Adipocyte (in vitro differentiated cells): ENCODE measurements at places on chromosomes 6 and 20.

DNA sequence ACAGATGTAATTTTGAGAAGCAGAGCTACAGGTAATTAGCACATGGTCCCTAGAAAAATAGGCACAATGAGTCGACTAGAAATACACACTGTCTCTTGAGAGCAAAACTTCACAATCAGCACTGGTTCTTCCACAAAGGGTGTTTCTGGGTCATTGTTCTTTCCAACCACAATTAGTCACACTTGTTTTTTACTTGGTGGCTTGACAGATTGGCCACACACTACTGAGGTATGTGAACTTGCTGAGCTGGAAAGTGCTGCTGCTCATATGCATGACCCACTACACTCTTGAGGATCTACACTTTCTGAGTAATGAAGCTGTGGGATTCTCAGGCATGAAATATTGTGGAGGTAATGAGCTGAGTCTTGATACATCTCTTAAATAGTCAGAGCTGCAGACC, 347.7 kb downstream of the BCKDHB start:
- DNase-seq, result peak; percentile 79

GRCh38 chr20:10453241-10453640, 18.1 kb downstream of the SLX4IP start:
- no peak for DNase-seq

DNA sequence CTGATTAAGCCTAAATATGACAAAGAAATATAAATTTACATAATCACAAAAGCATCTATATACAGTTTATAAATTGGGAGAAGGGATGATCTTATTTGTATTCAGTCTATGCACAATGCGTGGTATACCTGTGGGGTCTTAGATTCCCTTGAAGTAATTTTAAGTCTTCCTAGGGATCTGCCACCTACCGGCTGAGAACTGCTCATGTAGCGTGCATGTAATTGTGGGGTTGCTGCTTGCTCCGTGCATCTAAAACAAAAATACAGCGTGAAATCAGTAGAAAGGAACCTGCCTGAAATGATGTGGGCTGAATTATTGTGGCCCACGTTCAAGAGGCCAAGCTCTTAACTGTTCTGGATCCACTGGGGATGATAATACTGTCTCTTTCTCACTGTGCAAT, 187.3 kb downstream of the MBOAT1 start:
- DNase-seq, result no peak

- peak; percentile 83 for DNase-seq
Measured at GRCh38 chr20:10863337-10864060, 189.7 kb upstream of the JAG1 start.

GRCh38 chr20:8464368-8464767, 332.3 kb downstream of the PLCB1 start:
- DNase-seq, result no peak

DNA sequence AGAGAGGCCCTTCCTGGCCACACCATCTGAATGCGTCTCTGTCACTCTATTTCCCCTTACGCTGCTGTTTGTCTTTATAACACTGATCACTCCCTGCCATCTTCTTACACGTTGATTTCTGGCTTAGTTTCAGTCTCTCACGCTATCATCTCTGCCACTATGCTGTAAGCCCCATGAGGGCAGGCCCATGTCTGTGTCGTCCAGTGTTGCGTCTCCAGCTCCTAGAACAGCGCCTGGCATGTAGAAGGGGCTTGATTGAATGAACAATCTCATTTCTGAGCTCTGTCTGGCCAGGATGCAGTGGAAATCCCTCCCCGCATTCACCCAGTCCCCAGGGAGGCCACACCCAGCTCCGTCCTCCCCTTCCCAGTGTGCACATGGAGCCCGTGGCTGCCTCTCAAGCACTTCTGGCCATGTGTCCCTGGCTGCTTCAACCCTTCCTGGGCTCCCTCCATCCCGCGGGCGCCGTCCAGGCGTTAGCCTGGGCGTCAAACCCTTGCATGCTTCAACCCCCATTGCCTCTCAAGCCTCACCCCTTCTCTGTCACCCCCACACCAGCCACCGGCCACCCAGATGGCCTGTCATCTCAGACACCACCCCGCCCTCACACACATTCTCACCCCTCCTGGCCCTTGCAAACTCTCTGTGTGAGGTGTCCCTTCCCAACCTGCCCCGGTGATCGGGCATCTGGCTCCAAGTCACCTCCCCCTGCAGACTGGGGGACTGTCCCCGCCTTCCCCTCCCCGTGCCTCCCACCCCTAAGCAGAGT, 71.1 kb downstream of the SRC start:
- no peak for DNase-seq

DNA sequence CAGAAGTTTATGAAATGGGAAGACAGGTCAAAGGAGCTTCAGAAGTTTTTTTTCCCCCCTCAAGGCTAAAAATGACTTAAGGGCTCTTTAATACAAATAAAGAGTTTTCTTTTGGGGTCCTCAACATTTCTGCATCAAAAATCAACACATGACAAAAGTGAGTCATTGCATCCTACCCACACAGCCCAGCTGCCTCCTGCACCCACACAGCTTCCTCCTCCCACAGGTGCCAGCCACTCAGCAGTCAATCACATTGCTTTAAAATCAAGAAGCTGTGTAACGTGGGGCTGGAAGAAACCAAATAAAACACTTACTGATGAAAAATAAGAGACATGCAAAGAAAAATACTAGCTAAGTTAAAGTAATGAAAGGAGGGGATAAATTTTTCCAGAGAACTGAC, 68.5 kb downstream of the MAP3K5 start:
- DNase-seq, result no peak

DNA sequence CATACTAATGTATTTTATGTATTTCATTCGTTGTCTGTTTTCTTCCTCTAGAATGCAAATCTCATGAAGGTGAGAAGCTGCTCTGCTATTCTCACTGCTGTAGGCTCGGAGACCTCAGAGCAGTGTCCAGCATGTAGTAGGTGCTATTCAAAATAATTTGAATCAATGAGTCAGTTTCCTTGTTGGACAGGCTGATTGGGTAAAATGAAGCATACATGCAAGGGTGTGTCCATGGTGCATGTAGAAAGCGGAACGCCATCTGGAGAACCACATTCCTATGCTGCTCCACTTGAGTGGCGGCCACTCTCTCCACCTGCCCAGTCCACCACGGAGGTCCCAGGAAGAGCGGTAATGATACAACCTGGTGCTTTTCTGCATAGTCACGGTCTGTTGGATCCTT, 412.1 kb downstream of the QKI start:
- DNase-seq, result no peak

- DNase-seq, result no peak
Measured at GRCh38 chr6:19713984-19714383, 123.2 kb upstream of the ID4 start.

DNA sequence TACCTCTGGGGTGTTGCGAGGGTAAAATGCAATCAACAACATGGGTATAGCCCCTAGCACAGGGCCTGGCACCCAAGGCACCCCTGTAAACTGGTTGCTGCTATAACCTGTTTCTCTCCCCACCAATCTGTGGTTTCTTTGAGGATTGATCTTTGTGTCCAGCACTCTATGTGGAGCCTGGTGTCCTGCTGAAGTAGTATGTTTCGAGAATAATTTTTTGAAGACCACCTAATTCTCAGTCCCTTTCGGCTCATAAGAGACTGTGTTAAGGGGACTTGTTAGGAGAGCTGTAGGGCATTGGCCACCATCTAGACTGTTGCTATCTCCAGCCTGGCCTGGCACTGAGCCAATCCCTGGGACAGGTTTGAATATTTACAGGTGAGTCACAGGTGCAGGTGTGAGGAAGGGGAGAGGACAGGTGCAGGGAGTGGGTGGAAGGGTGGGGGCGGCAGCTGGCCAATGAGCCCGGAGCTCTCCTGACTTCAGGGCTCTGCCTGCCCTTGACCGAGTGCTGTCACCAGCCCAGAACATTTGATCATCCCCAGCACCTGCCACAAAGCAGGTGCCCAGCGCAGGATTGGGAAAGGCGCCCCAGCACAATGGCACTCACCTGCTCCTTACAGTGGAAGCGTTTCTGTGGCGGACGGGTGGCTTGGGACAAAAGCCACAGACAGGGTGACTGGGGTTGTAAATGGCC, 8.1 kb upstream of the C20orf144 start:
- DNase-seq, result no peak

- no peak for DNase-seq
Measured at GRCh38 chr6:82890240-82890639, 175.4 kb downstream of the UBE3D start.

DNA sequence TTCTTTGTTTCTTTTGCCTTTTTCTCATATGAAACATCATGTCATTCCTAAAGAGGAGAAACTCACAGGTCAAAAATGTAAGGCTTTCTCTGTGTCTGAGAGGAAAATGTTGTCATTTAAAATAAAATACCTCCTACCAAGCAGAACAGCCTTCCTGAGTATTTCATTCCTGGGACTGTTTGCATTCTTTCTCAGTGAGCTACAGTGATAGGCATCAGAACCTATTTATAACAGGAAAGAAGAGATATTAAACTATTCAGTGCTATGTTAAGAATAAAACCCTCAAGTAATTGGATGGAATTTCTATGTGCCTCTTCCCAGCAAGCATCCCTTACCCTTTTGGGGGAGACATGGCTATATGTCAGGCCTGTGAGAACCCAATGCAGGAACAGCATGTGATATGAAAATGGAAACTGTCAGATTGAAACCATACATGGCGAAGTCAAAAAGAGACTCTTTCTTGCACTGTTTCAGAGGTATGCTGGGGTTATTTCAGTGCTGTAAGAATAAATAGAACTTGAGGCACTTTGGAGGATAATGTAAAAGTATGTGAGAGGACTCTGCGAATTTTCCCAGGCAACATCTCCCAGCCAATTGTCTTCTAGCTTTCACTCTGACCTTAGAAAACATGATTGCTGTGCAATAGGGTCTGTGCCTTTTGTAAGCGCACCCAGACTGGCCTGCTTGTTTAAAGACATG, 133.8 kb upstream of the CCN2 start:
- DNase-seq, result peak; percentile 88

DNA sequence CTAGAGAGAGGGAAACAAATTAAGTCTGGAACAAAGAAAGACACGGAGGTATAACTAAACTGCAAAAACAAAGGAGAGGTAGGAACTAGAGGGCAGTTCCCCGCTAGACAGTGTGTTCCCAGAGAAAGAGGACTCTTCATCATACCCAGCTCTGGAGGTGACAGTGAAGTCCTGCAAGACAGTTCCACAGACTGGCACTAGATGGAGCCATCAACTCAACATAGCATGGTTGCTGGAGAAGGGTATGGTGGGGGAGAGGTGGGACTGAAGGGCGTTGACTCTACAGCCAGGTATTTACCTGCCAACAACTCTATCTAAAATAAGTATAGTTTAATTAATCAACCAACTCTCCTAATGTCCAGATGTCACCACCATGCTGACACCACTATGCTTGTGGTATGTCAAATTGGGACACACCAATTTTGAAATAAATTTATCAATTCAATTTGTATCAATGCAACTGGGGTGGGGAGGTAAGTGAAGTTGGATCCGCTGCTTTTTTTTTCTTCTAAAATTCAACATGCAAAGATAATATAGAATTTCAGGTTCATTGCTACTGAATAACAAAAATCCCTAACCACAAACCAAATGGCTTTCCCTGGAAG, 9.7 kb downstream of the BACH2 start:
- DNase-seq, result no peak

DNA sequence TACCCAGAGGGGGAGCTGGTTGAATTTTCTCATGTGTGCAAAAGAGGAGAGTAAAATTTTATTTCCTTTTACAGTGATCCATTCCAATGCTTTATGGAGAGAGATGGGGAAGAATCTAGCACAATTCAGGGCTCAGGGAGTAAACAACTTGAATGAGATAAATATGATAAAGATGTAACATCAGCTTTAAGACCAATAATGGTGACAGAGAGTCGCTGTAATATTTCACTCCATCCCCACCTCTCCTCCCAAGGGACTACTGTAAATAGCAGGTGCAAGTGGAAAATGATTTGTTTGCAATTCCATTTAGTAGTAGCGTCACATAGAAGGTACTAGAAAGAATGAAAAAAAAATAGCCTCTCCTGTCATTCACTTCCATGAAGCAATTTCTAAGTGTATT, 4.8 kb downstream of the CRISP3 start:
- DNase-seq, result no peak

GRCh38 chr6:13881621-13882165, 43.1 kb upstream of the RNF182 start:
- DNase-seq, result no peak

GRCh38 chr6:51608932-51609331, 478.5 kb downstream of the PKHD1 start:
- no peak for DNase-seq

DNA sequence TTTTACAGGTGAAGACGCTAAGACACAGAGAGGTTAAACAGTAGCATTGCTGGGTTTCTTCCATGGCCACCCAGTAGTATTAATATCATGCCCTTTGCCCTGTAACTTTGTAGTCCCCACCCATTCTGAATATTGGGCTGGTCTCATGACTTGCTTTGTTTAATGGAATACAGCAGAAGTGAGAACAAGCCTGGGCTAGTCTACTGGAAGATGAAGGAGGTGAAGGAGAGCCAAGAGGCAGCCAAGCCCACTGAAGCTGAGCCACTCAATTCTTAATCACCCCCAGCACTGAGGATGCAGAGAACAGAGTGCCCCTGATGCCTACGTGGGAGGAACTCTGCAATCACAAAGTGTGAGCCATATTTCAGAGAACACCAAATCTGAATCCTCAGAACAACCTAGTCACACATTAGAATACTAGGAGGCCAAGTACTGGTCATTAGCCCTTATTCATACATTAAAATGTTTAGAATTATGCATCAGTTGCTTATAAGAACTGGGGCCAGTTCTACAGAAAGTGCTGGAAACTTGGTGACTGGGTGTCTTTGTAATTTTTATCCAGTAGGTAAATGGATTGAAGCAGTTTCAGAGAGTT, 270.1 kb upstream of the PRND start:
- no peak for DNase-seq

GRCh38 chr6:168658059-168658458, 217.1 kb downstream of the SMOC2 start:
- no peak for DNase-seq

DNA sequence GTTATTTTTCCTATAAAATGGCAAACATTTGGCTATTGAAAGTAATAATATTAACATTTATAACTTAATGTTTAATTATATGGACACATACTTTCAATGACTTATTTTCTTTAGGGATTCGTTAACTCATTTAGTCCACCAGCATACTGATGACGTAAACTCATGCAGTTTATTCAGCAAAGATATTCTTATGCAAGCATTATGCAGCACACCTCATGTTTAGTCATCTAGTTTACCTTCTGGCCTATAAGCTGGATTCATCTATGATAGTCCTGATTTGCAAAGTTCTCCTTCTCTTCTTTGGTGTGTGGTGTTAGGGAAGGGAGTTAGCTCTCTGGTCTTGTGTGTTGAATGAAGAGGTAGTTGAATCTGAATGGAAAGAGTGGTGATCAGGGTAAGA, 60.0 kb downstream of the OR2J2 start:
- no peak for DNase-seq

DNA sequence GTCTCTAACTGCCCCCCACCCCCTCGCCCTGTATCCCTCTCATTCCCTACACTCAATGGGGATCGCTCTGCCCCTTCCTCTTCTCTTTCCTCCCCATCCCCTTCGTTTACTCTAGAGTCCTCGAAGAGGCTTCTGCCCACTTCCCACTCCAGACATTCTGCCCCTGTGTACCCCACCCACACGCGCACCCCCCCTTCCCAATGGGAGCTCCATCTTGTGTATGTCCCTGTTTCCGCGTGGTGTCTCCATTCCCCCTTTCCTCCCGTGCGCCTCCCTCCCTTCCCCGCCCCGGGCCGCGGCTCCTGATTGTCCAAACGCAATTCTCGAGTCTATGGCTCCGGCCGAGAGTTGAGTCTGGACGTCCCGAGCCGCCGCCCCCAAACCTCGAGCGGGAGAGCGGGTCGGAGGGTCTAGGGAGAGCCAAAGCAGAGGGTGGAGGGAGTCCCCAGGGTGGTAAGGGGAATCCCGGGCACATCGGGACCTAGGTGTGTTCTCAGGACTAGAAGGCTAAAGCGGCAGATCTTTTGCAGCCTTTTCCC, 679 bp upstream of the RING1 start:
- DNase-seq, result peak; percentile 87
